ENCODE measurements at places on chromosomes 7 and 10. TPM values are rescaled to one million over a fixed set of nuclear protein-coding genes. Genes with fewer than 3 reads are reported as not detected.

Gene DNAJC2
- total RNA-seq, result 29.5 TPM

Gene SRGN
- 61.2 TPM for total RNA-seq

Gene HMX2
- not detected for total RNA-seq

Gene TBATA
- total RNA-seq, result not detected

Gene PIK3CG
- total RNA-seq, result 1.3 TPM

Gene EPHB6
- 32.0 TPM for total RNA-seq

Gene TYSND1
- 12.2 TPM for total RNA-seq

GRCh38 chr10:93680412-93681047 is 21.9 kb downstream of the FRA10AC1 start:
- H3K4me3 ChIP-seq, result no peak overlapping the region
- no peaks in the 10 kb centered on the region for H3K27me3 ChIP-seq
- H3K36me3 ChIP-seq, result no peaks in the 10 kb centered on the region
- H3K4me1 ChIP-seq, result no peaks in the 10 kb centered on the region
- H3K27ac ChIP-seq, result no peak overlapping the region

- H3K36me3 ChIP-seq, result no peaks in the 10 kb centered on the region
- H3K4me1 ChIP-seq, result no peaks in the 10 kb centered on the region
- no peak overlapping the region for H3K4me3 ChIP-seq
- H3K27me3 ChIP-seq, result no peaks in the 10 kb centered on the region
- DNase-seq, result no peak
These were observed 97.7 kb upstream of the CDK6 start for GRCh38 chr7:92934096-92934495.

DNA sequence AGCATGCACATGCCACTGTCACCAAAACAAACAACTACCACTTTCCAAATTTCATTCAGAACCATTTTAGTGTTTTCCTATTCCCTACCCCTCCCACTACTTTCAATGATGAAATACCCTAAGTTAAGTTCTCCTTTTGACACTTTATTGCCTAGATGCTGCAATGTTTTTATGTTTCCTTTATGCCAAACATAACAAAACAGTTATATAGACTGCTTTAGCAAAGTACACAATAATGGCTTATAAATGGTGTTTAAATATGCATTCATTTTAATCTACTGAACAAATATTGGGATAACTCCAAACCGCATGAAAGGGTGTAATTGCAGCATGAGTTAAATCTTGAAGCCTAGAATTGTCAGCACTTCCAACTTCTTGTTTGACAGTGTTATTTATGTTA is 69.2 kb downstream of the PHYHIPL start:
- H3K36me3 ChIP-seq, result no peaks in the 10 kb centered on the region
- DNase-seq, result no peak
- no peak overlapping the region for H3K27ac ChIP-seq
- no peaks in the 10 kb centered on the region for H3K27me3 ChIP-seq
- no peak overlapping the region for H3K4me3 ChIP-seq
- H3K4me1 ChIP-seq, result no peaks in the 10 kb centered on the region

GRCh38 chr7:70834424-70834823 is 297.5 kb upstream of the GALNT17 start:
- no peak overlapping the region for H3K4me3 ChIP-seq
- no peak for DNase-seq
- no peaks in the 10 kb centered on the region for H3K27me3 ChIP-seq
- no peak overlapping the region for H3K27ac ChIP-seq
- H3K4me1 ChIP-seq, result no peaks in the 10 kb centered on the region
- no peaks in the 10 kb centered on the region for H3K36me3 ChIP-seq

DNA sequence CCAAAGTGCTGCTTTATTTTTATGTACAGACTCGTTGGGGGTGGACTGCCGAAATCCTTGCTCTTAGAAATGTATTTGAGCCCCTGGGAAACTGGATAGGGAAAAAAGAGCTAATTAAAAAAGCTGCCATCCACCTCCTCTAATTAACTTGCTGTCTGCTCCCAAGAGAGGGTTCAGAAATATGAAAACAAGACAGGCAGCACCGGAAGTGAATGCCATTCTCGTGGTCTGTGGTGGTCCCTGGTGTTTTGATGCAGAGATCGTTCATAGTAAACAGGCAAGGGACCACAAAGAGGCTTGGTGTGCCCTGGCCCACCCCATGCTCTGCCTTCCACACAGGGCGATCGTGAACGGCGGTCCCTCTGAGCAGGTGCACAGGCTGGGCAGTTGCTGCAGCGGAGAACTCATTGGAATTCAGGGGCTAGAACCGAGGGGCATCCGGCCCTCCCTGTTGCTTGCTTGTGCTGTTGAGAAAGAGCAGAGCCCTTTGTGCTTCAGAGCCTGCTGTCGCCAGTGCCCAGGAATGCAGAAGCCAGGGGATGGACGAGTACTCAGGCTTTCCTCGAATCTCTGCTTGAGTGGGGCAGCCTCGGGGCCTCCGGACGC is 79.1 kb upstream of the BTBD16 start:
- no peak overlapping the region for H3K4me3 ChIP-seq
- H3K27me3 ChIP-seq, result no peaks in the 10 kb centered on the region
- DNase-seq, result no peak
- no peaks in the 10 kb centered on the region for H3K4me1 ChIP-seq
- H3K27ac ChIP-seq, result no peak overlapping the region
- H3K36me3 ChIP-seq, result no peaks in the 10 kb centered on the region

DNA sequence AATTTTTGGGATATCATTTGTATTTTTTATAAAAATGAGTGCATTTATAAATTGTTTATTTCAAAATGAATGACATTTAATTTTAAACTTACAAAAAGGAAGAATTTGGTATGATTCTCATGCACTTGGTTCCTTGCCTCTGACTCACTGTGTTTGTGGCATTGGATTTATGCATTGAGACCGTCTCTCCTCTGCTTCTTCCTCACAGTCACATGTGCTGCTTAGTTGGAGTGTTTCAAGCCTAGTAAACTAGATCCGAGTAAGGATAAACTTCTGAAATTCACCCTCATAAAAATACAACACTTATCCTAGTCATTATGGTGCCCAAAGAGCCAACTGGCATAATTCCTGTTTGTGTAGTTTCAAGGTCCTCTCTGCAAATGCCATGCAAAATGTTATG is 19.1 kb upstream of the FZD8 start:
- H3K27ac ChIP-seq, result no peak overlapping the region
- DNase-seq, result no peak
- H3K27me3 ChIP-seq, result no peaks in the 10 kb centered on the region
- H3K4me3 ChIP-seq, result no peak overlapping the region

DNA sequence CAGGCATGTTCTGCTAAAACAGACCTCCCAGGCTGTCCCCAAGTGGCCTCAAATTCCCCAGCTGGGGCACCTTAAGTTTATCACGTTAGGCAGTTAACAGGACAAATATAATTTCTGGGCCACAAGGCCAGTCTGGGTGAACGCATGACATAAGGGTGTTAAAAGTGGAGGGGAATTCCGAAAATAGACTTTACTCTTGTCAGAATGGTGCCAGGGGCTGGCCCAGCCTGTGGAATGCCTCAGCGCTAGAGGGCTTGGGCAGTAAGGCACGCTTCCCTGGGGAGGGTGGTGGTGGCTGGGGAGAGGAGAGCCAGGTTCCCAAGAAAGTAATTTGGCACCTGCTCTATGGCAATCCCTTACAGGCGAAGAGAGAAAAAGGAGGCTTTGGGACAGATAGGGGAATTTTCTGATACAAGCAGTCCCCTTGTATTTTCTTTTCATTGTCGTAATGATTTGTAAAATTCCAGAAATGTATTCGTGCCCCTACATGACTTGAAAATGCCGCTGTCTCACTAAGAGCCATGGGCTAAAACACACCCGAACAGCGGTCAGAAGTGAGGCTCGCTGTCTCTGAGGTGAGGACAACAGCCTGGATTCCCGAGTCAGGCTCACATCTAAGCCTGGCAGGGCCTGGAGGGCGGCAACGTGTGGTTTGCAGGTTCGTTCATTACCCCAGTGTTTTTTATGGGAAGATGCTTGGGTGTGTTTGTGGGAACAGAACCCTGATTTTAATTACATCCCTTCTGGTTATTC is 463.2 kb upstream of the GALNT17 start:
- H3K27me3 ChIP-seq, result no peaks in the 10 kb centered on the region
- no peak overlapping the region for H3K4me3 ChIP-seq
- DNase-seq, result no peak
- H3K4me1 ChIP-seq, result no peaks in the 10 kb centered on the region
- no peaks in the 10 kb centered on the region for H3K36me3 ChIP-seq

GRCh38 chr7:28075674-28076358 is 104.8 kb downstream of the JAZF1 start:
- H3K27ac ChIP-seq, result no peak overlapping the region
- no peak overlapping the region for H3K4me3 ChIP-seq
- DNase-seq, result no peak
- no peaks in the 10 kb centered on the region for H3K27me3 ChIP-seq
- H3K4me1 ChIP-seq, result peaks cover 16% of the 10 kb centered on the region
- H3K36me3 ChIP-seq, result no peaks in the 10 kb centered on the region

GRCh38 chr7:3264693-3265339 is 36.2 kb upstream of the SDK1 start:
- DNase-seq, result no peak
- no peak overlapping the region for H3K4me3 ChIP-seq
- H3K4me1 ChIP-seq, result no peaks in the 10 kb centered on the region
- no peak overlapping the region for H3K27ac ChIP-seq
- no peaks in the 10 kb centered on the region for H3K27me3 ChIP-seq
